Endothelial cell of umbilical vein (primary cell): ENCODE measurements at places on chromosomes 6 and 20. TPM values are rescaled to one million over a fixed set of nuclear protein-coding genes. Genes with fewer than 3 reads are reported as not detected.
A peak's percentile ranks its signal among the peaks of the same experiment; 100 is the strongest.

- H3K36me3 ChIP-seq, result no peaks in the 10 kb centered on the region
- no peak overlapping the region for H3K4me3 ChIP-seq
- H3K27ac ChIP-seq, result no peak overlapping the region
- peaks cover 4% of the 10 kb centered on the region for H3K4me1 ChIP-seq
Observed at GRCh38 chr6:161038229-161039031, 46.9 kb downstream of the MAP3K4 start.

DNA sequence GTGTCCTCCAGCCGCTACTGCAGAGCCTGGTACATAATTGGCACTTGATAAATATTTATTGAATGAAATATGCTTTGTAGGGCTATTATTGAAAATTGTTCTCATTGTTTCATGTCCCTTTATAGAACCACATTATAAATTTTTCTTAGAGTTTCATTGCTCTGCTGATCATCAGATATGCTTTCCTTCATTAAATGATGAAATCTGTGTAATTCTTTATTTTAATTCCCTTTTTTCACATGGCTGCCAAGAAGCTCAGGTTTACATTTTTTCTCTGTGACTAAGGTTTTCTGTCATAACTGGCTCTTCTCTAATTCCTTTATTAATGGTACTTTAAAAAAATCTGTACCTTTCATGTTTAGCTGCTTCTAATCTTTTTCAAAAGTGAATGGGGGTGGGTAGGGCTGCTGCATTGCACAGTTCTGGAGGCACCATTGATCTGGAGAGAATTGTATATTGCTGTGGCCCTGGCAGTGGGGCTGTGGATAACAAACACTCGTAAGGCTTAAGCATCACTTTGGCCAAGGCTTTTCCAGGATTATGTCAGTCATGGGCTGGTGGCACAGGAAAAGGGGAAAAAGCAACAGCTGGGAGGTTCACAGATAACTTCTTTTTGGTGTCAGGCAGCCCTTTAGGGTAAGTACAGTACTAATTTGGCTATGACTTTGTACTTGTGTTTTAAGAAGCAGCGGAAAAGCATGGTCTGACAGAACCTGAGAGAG is 43.8 kb downstream of the ARFGEF2 start:
- peaks cover 11% of the 10 kb centered on the region for H3K36me3 ChIP-seq
- H3K4me1 ChIP-seq, result no peaks in the 10 kb centered on the region
- no peak overlapping the region for H3K27ac ChIP-seq
- H3K4me3 ChIP-seq, result no peak overlapping the region

DNA sequence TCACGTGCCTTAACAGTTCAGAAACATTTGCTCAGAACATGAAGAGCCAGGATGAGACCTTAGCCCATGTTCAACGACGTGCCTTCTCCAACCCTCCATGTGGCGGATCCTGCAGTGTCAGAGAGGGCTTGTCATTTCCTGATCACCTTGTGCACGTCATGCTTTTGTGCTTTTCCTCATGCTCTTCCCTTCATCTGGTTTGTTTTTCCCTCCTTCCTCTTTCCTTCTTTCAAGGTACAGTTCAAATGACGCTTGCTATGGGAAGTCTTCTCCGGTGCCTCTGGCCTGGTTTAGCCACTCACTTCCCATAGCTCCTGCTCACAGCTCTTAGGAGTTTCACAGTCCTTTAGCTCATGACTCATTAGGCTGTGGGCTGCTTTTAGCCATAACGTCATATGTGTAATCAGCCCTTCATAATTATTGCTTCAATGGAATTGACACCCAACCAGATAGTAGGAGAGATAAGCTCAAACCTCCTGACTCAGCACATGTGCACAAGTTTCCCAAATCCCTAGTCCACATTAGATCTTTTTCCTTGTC is 102.7 kb upstream of the CNKSR3 start:
- no peaks in the 10 kb centered on the region for H3K36me3 ChIP-seq
- peak overlapping the region; percentile 81 for H3K27ac ChIP-seq
- H3K4me3 ChIP-seq, result no peak overlapping the region
- peaks cover 22% of the 10 kb centered on the region for H3K4me1 ChIP-seq

The TXLNB gene
- total RNA-seq, result 0.18 and 0.28 TPM in 2 replicates

GRCh38 chr6:40037271-40037670 is 103.0 kb upstream of the MOCS1 start:
- no peaks in the 10 kb centered on the region for H3K4me1 ChIP-seq
- H3K27me3 ChIP-seq, result no peaks in the 10 kb centered on the region
- DNase-seq, result no peak
- H3K36me3 ChIP-seq, result no peaks in the 10 kb centered on the region
- H3K4me3 ChIP-seq, result no peak overlapping the region

- H3K4me3 ChIP-seq, result no peak overlapping the region
- no peak for DNase-seq
- no peaks in the 10 kb centered on the region for H3K27me3 ChIP-seq
- H3K36me3 ChIP-seq, result no peaks in the 10 kb centered on the region
- no peaks in the 10 kb centered on the region for H3K4me1 ChIP-seq
- H3K27ac ChIP-seq, result no peak overlapping the region
Observed at GRCh38 chr6:125655511-125655910, 93.9 kb upstream of the HEY2 start.

DNA sequence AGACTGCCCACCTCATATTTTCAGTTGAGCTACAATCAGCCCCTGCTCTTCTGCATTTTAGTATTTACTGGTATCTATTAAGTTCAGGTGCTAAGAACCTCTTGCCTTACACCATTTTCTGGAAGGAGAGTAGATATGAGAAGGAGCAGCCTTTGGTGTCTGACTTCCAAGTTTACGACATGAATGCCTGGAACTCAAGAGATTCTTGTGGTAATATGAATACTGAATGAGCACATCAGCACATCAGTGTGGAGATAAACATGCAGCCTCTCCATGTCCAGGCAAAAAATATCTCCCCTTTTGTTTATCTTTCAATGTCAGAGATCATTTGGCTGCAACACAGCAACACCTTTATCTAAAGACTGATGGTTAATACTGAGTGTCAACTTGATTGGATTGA is 65.8 kb upstream of the THEMIS start:
- H3K27me3 ChIP-seq, result no peaks in the 10 kb centered on the region
- peaks cover 3% of the 10 kb centered on the region for H3K4me1 ChIP-seq
- DNase-seq, result no peak

DNA sequence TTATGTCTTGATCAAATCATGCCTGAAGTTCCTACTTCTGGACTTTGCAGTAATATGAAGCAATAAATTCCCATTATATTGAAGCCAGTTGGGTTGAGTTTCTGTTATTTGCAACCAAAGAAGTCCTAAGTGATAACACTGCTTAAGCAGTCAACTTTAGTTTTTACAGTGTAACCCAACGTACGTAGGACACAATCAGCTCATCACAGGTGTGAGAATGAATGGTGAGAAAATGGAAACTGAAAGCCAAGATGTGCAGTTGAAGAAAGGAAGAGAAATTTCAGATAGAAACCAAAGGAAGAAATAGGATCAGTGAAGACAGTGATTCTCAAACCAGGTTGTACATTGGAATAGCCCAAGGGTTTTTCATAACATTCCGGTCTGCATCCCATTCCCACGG is 211.4 kb upstream of the ZFP64 start:
- no peak overlapping the region for H3K4me3 ChIP-seq
- H3K27ac ChIP-seq, result no peak overlapping the region
- no peak for DNase-seq
- no peaks in the 10 kb centered on the region for H3K27me3 ChIP-seq
- no peaks in the 10 kb centered on the region for H3K4me1 ChIP-seq

- DNase-seq, result no peak
- H3K36me3 ChIP-seq, result no peaks in the 10 kb centered on the region
- no peaks in the 10 kb centered on the region for H3K27me3 ChIP-seq
- H3K4me3 ChIP-seq, result no peak overlapping the region
- H3K27ac ChIP-seq, result no peak overlapping the region
Observed at GRCh38 chr6:39952167-39952566, 17.9 kb upstream of the MOCS1 start.

DNA sequence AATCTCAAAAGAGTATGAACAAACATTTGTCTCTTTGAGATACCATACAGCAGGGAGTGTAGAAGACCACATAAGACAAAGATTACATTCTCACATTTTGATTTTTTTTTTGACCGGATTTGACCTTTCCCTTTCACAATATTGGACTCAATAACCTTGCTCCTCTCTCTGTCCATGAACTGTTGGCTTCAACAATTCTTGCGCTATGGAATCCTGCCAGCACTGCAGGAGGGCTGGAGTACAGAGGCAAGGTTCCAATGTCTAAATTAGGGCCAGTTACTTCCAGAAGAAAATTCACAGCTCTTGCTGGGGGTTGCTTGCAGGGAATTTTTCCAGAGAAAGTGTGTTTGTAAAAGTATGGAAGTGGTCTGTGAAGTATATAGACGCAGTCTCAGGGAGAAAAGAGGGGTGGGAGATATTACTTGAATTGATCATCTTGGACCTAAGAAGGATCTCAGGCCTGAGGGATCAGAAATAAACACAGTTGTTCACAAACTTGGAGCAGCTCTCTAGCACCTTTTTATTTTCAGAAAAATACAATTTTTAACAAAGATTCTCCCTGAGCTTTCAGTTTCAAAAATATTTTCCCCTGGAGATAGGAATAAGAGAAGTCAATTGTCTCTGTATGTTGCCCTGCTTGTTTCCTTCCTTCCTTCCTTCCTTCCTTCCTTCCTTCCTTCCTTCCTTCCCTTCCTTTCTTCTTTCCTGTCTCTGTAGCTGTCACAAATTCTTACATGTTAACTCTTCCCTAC is 765.9 kb downstream of the BCKDHB start:
- DNase-seq, result no peak
- no peaks in the 10 kb centered on the region for H3K27me3 ChIP-seq
- H3K27ac ChIP-seq, result no peak overlapping the region
- no peaks in the 10 kb centered on the region for H3K4me1 ChIP-seq
- H3K4me3 ChIP-seq, result no peak overlapping the region

The VSX1 gene
- total RNA-seq, result not detected in 2 replicates

DNA sequence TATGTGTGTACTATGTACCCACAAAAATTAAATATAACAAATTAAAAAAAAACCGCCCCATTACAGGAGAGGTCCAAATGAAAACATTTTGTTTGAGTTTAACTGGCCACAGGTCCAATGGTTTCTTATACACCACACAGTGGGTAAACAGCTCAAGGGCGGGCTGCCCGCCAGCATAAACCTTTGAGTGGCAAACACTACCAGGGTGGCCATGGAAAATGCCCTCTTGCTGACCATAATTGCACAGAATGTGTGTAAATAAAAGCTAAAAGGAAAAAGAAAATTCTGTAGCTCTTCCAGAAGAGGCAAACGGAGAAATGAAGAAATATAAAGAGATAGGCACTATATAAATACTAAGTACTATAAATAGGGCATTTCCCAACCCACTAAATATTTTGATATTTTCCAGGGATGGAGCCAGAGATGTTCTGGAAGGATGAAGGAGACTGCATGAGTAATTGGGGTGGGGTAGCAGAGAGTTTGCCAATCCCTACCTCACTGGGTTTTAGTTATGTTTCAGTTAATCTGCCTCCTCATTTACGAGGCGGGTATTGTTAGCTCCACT is 1.1 kb upstream of the CDC5L start:
- DNase-seq, result no peak
- no peaks in the 10 kb centered on the region for H3K27me3 ChIP-seq
- peak overlapping the region; percentile 88 for H3K27ac ChIP-seq
- H3K4me1 ChIP-seq, result peaks cover 22% of the 10 kb centered on the region
- peaks cover 2% of the 10 kb centered on the region for H3K36me3 ChIP-seq
- peak overlapping the region; percentile 79 for H3K4me3 ChIP-seq

- H3K4me3 ChIP-seq, result no peak overlapping the region
- DNase-seq, result no peak
- no peak overlapping the region for H3K27ac ChIP-seq
- H3K27me3 ChIP-seq, result no peaks in the 10 kb centered on the region
Observed at GRCh38 chr20:12063106-12063684, 145.5 kb downstream of the BTBD3 start.

DNA sequence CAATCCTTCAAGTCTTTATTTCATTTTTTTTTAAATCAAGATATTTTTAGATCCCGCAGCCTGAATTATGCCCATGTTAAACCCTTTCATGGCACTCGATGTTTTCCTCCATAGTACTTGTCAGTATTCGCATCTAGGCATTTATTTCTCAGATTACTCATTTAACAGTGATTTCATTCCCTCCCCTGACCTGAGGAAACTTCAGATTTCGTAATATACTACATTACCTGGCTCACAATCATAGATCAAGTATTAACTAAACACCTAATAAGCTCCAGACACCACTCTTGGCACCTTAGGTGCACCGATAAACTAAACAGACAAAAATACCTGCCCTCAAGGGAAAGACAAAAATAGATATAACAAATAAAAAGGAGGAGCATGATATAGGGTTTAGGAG is 413.2 kb upstream of the GJE1 start:
- no peaks in the 10 kb centered on the region for H3K27me3 ChIP-seq
- H3K4me1 ChIP-seq, result no peaks in the 10 kb centered on the region
- DNase-seq, result no peak

DNA sequence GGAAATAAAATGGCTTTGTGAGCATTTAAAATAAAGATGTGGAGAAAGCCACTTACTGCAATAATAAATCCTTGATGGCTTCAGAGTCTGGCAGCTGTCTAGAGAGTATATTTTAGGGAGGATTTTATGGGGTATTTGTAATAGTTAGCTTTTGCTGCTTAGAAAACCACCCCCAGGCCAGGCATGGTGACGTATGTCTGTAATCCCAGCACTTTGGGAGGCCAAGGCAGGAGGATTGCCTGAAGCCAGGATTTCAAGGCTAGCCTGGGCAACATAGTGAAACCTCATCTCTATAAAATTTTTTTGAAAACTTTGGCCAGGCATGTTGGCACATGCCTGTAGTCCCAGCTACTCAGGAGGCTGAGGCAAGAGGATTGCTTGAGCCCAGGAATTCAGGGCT is 63.8 kb downstream of the ISM1 start:
- no peaks in the 10 kb centered on the region for H3K4me1 ChIP-seq
- H3K27me3 ChIP-seq, result peaks cover 13% of the 10 kb centered on the region
- H3K4me3 ChIP-seq, result no peak overlapping the region
- H3K36me3 ChIP-seq, result no peaks in the 10 kb centered on the region
- no peak for DNase-seq

- no peaks in the 10 kb centered on the region for H3K4me1 ChIP-seq
- no peaks in the 10 kb centered on the region for H3K27me3 ChIP-seq
- H3K36me3 ChIP-seq, result no peaks in the 10 kb centered on the region
- no peak overlapping the region for H3K4me3 ChIP-seq
Observed at GRCh38 chr6:106745197-106745770, 115.9 kb downstream of the QRSL1 start.

GRCh38 chr6:130306377-130306776 is 59.4 kb upstream of the TMEM200A start:
- no peak overlapping the region for H3K27ac ChIP-seq
- no peaks in the 10 kb centered on the region for H3K36me3 ChIP-seq
- H3K4me3 ChIP-seq, result no peak overlapping the region

DNA sequence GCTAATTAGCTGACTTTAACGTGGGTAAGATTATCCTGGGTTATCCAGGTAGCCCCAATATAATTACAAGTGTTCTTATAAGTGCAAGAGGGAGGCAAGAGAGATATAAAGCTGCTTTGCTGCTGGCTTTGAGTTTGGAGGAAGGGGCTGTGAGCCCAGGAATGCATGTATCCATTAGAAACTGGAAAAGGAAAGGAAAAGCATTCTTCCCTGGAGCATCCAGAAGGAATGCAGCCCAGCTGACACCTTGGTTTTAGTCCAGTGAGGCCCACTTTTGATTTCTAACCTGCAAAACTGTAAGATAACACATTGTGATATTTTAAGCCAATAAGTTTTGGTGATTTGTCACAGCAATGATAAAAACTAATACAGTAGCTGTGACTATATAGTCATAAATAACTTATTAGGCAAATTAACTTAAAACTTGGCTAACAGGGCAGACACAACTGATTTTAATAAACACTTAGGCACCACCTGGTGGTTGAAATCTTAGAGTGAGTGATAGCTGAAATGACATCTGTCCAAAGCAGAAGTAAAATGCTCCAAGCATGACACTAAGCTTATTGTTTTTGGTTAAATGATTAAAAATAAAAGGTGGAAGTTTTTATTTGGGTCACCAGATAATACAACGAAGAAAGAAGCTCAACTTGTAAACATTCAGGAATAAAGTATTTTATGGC is 35.6 kb downstream of the ADGRF4 start:
- no peaks in the 10 kb centered on the region for H3K27me3 ChIP-seq
- H3K4me3 ChIP-seq, result no peak overlapping the region
- no peaks in the 10 kb centered on the region for H3K4me1 ChIP-seq
- no peak overlapping the region for H3K27ac ChIP-seq
- peak; percentile 49 for DNase-seq
